ENCODE measurements at places on chromosomes 12 and 14.

DNA sequence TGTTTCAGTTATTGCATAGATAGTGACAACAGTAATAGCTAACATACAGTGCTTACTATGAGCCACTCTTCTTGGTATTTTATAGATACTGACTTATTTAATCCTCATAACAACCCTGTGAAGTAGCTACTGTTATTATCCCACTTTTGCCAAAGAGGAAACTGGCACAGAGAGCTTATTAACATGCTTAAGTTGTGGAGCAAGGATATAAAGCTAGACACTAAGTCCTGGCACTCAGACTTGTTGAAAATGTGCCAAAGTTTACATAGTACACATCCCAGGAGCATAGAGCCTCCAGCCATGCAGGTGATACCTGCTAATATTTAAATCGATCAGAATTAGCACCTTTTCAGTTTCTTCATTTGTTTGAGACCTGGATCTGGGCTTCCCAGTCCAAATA is 41.8 kb downstream of the VEZT start:
- DNase-seq, result no peak

DNA sequence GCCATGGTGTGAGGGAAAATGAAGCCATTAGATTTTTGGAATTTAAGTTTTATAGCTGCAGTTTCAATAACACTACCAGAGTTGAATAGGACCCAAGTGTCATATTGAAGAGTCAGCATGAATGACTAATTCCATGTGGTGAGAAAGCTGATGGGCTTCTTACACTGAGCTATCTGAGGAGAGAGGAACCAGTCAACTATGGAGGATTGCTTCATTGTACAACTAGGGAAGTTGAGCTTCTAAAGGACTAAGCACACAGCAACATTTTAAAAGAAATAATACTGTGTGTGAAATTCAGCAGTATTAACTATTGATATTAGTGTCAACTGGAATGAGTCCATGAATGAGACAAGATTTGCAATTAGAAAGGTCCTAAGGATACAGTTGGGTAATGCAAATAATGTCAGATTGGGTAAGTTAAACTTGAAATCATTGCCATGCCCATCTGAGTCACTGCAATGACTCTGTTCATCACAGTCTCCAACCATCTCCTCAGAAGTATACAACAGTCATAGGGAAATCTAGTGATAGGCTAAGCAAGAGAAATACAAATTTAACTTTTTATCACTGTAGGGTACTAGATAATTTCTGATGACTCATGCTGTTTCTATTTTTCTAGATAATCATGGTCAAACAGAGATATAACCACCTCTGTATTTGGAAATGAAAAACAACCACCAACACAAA is 394.2 kb downstream of the FSCB start:
- no peak for DNase-seq

- no peak for DNase-seq
Measured at GRCh38 chr12:89157413-89157812, 194.9 kb downstream of the DUSP6 start.

GRCh38 chr14:39722547-39723273 is 290.5 kb upstream of the FBXO33 start:
- no peak for DNase-seq

DNA sequence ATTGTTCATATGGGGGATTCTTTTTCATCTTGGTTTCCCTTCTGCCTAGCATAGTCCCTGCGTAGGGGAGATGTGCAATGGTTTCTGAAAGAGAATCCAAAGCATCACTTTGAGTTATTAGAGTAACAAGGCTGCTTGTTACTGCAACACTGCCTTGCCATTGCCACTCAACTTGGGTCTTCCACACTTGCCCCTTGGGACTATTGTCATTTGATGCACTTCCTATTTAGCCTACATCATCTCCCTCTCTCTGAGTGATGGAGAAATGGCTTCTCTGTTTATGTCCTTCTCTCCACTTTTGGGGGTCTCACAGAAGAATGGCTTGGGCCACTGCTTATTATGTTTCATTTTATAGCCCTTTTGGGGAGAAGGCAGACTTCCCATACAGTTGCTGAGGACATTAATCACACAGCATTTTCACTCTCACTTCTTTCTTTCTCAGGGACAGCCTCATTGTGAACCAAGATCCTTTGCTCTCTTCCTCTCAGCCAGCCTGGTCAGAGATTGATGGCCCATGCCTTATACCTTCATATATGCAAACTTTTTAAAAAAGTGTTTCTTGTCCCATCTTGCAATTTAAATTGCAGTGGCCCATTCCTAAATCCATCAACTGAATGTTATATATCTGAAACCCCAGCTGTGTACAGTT is 50.8 kb upstream of the POC1B start:
- no peak for DNase-seq

- DNase-seq, result no peak
Measured at GRCh38 chr14:91332986-91333649, 84.5 kb downstream of the CCDC88C start.

- no peak for DNase-seq
Measured at GRCh38 chr14:44449680-44450079, 57.4 kb downstream of the FSCB start.

DNA sequence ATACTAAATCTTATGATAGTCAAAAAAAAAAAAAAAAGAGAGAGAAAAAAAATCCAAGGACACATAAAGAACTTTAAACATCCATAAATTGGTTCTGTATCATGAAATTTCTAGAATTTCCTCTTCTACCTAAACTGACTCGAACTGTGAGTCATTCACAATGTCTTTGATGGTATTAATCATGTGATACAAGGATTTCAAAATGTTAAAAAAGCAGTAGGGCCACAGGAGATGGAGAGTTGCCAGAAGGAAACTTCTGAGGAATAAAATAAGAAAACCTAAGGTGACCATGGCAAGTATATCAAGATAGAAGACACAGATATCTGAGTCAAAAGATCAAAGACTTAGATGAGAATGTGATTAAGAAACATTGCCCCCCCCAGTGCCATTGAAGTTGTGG is 1320.9 kb upstream of the FLRT2 start:
- DNase-seq, result no peak

DNA sequence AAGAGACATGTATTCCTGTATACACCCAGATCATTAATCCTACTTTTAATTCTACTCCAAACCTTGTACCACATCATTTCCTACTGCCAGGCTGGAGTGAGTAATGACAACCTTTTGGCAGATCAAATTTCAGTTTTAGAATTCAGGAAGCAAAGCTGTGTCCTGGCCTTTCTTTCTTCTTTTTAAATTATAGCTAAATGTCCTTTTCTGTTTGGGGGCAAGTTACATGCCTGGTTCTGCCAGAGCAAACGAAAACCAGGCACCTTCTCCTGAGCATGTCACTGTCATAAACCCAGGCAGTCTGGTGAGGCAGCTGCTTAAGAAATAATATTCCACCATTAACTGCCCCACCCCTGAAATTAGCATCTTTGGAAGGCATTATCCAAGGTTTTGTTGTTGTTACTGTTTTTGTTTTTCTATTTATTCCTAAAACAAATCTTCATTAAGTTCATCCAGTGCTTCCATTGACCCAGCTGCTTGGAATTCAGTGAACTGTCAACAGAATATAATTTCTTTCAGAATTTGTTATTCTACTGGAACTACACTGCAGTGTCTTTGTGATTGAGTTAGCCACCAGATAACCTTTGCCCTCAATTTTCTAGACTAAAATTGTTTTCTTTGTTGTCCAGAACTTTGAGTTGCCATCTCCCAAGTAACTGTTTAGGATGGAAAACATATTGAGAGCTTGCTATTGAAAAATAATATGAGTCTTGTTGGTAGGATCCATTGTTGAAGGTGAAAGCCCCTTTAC is 33.2 kb downstream of the SAMD4A start:
- no peak for DNase-seq

- DNase-seq, result no peak
Measured at GRCh38 chr14:38786921-38787320, 316.1 kb downstream of the SEC23A start.

DNA sequence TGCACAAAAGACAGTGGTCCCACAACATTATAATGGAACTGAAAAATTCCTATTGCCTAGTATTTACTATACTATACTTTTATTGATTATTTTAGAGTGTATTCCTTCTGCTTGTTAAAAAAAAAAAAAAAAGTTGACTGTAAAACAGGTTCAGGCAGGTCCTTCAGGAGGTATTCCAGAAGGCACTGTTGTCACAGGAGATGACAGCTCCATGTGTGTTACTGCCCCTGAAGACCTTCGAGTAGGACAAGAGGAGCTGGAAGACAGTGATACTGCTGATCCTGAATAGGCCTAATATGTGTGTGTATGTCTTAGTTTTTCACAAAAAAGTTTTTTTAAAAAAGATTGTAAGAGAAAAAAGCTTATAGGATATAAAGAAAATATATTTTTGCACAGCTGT is 12.3 kb downstream of the UBE2N start:
- DNase-seq, result no peak

DNA sequence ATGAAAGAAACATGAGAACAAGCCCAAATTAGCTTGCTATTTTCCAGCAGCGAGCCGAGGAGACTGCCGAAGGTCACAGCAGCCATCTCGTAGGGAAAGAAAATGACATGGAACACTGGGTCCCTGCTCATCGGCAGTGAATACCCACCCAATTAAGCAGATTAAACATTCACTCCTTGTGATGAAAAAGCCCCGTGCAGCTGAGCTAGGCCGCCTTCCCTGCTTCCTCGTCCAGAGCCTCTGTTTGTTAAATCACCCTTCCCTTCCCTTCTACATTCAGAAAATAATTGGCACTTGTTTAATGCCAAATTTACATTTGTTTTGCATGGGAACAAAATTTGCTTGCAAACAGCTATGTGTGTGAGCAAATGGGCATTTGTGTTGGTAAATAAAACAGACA is 342.5 kb downstream of the RMST start:
- DNase-seq, result no peak

GRCh38 chr12:113230315-113231234 is 9.3 kb downstream of the TPCN1 start:
- DNase-seq, result no peak
